ENCODE measurements at places on chromosomes 5 and 9.

- DNase-seq: no peak
Measured at GRCh38 chr5:175896301-175897040, 25.1 kb downstream of the CPLX2 start.

DNA sequence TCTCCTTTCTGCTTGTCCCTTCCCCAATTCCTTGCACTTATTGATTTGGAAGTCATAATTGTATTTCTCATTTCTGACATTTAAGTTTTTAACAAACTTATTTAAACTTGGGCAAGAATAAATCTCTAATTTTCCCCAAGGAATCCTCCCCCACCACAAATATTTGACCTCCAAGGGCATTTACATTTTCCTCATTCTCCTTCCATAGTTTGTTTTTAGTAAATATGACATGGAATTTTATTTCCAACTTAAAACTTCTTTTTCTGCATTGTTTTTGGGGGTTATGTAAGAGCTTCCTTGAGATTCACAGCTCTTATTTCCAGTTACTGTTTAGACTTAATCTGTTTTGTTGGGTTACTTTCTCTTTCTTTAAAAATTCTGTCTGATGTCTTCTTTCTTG, 64.9 kb downstream of the ZNF618 start:
- no peak for DNase-seq

DNA sequence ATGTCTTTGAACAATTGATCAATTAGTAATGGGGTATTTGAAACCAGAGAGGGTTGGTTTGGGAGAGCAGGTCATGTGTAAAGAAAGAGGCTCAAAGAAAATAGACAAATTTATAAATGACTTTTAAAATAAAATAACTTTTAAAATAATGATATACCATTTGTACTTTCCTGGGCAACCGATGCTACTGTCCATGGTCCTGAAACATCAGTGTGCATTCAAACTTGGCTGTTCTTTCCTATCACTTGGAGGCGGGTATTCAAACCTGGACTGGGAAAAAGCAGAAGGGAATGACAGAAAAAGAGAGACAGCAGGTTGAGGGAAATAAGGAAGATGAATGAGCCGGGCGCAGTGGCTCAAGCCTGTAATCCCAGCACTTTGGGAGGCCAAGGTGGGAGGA, 1446.4 kb upstream of the WWC1 start:
- DNase-seq: no peak

DNA sequence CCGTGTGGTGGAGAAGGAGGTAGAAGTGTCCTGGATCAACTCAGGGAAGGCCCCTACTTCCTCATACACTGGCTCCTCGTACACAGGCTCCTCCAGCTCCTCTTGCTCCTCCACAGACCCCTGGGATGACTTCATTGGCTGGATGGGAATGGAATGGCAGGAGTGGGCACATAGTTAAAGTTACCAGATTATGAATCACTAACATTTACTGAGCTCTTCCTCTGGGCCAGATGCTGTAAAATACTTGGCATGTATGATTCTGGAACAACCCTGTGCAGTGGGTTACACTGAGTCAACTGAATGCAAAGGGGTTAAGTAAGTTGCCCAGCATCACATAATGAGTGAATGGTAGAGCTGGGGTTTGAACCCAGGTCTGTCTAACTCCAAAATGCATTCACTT, 3.1 kb upstream of the FCHSD1 start:
- no peak for DNase-seq

- no peak for DNase-seq
Measured at GRCh38 chr5:40266952-40267351, 412.8 kb upstream of the PTGER4 start.

GRCh38 chr9:32378496-32378895, 5.9 kb upstream of the ACO1 start:
- peak; percentile 68 for DNase-seq

DNA sequence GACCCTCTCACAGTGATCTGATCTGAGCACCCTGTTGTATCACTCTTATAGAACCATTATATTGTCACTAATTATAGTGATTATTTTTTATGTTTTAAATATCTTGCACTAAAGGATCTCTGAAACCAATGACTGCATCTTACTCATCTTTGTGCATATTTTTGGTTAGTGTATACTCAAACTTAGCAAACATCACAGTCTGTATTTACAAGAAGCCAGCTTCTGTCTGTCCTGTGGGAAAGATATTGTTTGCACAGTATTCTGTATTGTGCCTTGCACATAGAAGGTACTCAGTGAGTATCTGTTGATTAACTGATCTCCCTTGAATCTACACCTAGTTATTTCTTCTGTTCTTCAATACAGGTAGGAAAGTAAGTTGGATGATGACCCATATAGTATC, 131.5 kb downstream of the PAM start:
- DNase-seq: no peak

- DNase-seq: no peak
Measured at GRCh38 chr9:75912951-75913350, 22.5 kb downstream of the PCSK5 start.

DNA sequence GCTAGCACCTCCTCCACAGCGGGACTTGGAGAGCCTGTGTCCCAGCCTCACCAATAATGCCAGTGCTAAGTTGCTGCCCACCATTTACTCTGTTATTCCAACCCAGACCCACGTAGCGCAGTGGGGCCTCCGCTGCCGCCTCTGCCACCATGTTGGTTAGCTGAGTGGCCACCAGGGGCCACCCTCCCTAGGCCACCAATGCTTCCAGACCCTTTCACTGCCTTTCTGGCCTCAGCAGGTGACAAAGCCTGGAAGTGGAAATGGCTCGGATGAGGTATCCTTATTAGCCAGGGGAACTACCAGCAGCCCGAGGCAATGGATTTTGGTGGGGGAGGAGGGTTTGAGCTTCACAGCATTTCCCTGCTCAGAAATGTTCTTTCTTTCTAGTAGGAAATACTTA, 110.1 kb downstream of the OSTF1 start:
- no peak for DNase-seq

DNA sequence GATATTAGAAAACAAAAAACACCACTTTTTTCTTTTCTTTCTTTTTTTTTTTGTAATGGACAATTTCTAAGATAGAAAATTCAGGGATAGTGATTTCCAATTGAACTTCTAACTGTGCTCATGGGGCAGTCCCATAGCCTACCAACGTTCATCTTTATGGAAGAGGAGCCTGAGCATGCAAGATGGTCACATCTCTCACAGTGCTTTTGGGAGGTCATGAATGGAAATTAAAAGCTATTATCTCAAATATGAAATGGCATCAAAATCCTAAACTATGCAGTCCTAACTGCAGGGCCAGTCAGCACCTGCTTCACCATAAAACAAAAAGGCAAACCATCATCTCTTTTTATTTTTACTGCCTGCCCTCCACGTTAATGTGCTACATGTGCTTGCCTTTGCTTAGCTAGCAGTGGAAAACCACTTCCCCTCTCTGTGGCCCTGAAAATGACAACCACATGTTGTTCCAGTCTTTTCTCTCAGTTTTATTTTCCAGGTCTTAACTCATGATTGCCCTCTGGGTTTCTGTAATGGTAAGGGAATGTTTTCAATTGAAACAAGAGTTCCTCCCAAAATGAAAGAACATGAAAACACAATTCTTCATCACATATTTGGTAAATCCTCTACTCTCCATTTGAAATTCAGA, 16.7 kb downstream of the IFNB1 start:
- peak; percentile 90 for DNase-seq

GRCh38 chr5:126471875-126472537, 48.8 kb downstream of the GRAMD2B start:
- DNase-seq: no peak

- no peak for DNase-seq
Measured at GRCh38 chr9:88235615-88236014, 97.3 kb upstream of the SPATA31C2 start.

GRCh38 chr5:98635656-98636055, 137.8 kb upstream of the RGMB start:
- no peak for DNase-seq

DNA sequence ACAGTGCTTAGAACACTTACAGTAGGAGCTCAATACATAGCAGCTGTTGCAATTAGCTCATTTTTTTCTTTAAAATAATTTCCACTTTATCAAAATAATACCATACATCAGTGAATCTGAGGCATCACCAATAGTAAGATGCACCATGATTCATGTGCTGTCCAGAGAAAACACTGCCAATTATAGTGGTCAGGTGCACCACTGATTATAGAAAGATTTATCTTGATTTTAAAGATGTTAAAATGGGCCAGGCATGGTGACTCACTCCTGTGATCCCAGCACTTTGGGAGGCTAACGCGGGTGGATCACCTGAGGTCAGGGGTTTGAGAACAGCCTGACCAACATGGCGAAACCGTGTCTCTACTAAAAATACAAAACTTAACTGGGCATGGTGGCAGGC, 39.4 kb downstream of the NAIF1 start:
- no peak for DNase-seq

GRCh38 chr9:77017505-77017894, 2.0 kb upstream of the FOXB2 start:
- DNase-seq: no peak

DNA sequence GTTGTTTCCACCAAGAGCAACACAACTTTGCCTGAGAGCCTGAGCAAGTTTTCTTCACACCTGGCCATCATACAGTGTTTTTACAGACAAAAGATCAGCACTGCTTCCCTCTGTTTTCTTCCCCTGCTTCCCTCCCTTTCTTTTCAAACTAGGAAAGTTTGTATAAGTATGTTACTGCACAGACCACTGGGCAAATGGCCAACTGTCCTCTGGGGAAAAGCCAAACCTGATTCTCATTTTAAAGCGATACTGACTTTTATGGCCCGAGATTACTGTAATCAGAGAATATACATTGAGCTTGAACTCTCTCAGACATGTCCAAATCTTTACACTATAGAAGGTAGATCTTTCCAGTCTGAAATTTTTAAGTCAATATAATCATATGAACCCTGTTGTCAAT, 415.0 kb downstream of the NFIB start:
- no peak for DNase-seq

DNA sequence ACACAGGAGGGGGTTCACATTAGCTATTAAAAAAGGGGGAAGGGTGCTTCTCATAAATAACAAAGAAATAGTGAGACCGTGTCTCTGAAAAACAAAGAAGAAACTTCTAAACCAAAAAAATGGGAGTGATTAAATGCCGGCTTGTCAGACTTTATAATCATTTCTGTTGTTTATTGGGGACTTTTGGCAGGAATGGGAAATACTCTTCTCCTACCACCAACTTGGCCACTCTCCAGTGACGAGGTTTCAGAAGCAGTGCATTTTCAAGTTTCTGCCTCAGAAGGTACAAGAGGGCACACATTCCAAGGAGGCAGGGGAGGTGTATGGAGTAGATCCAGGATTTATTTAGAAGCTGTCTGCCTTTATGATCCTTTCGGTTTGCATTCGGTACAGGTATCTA, 46.2 kb downstream of the LIX1 start:
- no peak for DNase-seq
